Germinal center (tissue), 1 donor: ENCODE measurements at places on chromosomes 1 and 21.
A peak's percentile ranks its signal among the peaks of the same experiment; 100 is the strongest.

DNA sequence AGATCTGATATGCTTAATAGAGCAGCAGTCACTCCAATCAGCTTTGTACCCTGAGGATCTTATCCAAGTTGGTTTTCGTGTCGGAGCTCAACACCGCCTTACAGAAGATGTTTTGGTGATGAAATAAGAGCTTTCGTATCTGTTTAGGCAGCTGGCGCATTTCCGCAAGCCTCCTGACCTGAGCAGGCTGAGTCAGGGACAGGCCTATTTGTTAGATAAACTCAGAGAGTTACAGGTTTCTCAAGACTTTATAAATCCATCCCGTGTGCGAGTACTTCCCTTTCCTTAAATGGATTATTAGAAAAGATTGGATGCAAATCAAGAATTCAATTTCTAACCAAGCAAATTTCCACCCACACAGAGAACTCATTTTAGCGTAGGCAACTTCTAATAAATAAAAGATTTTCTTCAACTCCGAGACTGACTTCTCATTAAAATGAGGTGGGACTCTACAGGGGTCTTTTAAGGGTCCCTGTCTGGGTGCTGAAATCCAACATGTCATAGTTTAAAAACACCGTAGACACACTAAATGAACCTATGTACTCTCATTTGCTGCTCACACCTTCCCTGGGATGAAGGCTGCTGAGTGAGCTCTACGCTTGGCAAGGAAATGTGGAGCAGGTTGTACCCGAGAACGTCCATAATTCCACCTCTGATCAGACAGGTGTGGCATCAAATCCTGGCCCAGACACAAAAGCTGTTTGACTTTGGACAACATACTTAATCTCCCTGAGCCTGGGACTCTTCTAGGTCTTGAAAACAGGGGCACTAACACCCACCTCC is 106.9 kb upstream of the F3 start:
- no peak for DNase-seq

DNA sequence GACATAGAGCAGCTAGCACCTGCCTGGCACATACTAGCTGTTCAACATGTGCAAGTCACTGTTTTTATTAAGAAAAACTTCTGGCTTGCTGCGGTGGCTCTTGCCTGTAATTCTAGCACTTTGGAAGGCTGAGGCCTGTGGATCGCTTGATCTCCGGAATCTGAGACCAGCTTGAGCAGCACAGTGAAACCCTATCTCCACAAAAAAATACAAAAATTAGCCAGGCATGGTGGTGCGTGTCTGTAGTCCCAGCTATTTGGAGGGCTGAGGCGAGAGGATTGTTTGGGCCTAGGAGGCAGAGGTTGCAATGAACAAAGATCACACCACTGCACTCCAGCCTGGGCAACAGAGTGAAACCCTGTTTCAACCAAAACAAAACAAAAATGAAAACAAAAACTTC is 27.7 kb upstream of the C8B start:
- DNase-seq, result no peak

GRCh38 chr1:196049407-196049806 is 558.8 kb downstream of the KCNT2 start:
- no peak for DNase-seq

DNA sequence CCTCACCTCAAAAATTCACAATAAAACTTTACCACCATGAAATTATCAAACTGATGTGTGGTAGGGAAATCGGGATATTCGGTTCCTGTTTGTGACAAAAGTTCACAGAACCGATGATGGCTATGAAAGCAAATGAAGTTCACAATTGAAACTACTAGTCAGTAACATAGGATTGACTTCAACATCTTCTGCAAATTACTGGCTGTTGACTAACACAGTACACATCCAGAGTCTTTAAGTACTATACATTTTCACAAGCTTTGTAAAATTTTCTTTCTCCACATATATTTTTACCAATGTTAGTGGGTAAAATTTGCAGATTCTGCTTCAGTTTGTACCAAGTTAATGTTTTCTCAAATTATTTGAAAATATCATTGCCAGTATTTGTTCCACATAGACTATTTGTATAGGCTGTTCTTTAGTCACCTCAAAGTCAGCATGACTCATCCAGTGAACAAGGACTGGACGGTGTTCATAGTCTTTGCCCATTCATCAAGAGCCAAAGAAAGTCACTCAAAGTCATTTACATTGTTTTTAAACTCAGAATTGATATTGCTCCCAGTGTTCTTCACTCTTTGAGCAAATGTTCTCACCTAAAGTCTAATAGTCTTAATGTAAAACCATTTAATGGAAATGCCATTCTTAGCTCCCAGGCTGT is 213.4 kb downstream of the USP25 start:
- DNase-seq, result no peak

GRCh38 chr1:91803847-91804545 is 82.0 kb downstream of the TGFBR3 start:
- DNase-seq, result peak; percentile 37

- DNase-seq, result no peak
These were observed 3.7 kb downstream of the MATN1 start for GRCh38 chr1:30719406-30720270.

- DNase-seq, result no peak
These were observed 1292.6 kb downstream of the BRINP3 start for GRCh38 chr1:189185097-189185496.

DNA sequence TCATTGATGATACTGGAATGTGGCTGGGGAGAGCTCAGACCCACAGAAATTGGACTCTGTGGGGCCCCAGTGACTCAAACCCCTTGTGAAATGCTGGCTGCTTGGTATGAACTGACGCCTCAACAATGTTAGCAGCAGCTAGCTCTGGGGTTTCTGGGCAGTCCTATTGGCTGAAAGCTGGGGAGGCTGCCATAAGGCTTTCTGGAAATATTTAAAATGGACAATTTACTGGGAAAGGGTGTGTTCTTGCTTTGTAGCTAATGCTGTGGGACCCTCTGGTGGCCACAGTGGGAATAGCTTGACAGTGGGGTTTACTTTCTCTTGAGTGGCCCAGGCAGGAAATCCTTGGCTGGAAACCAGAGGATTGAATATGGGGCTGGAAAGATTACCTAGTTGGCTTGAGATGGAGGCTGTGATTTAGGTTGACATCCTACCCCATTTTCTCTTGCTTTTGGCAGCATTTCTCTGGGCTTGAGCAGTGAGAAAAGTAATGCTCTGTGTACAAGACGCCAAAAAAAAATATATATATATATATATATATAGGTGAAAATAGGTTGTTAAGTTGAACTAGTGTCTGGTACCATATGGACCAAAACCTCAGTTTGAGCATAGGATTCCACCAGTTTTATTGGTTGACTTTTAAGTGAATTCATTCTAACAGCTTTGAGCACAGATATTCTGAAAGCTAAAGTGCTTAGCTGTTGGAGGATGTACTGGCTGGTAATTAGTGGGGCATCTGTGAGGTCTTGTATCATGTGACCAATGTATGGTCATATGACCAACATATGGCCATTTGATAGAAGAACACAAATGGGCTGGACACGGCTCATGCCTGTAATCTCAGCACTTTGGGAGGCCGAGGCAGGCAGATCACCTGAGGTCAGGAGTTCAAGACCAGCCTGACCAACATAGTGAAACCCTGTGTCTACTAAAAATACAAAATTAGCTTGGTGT is 8.2 kb upstream of the S100A10 start:
- DNase-seq, result peak; percentile 44

DNA sequence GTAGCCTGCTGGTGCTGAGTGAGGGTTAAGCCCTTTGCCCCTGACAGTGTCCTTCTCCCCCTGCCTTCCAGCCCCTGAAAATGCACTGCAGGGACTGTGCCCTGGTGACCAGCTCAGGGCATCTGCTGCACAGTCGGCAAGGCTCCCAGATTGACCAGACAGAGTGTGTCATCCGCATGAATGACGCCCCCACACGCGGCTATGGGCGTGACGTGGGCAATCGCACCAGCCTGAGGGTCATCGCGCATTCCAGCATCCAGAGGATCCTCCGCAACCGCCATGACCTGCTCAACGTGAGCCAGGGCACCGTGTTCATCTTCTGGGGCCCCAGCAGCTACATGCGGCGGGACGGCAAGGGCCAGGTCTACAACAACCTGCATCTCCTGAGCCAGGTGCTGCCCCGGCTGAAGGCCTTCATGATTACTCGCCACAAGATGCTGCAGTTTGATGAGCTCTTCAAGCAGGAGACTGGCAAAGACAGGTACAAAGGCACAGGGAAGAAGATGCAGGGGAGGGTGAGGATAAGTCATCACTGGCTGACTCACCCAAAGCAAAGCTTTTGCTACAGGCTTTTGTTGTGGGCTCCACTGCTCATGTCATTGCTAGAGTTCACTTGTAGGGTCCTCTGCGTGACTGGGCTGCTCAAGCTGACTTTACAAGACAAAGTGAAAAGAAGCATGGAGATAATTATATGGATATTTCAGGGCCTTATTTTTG is 174.9 kb downstream of the PIGK start:
- no peak for DNase-seq

GRCh38 chr1:86965012-86965826 is 50.8 kb downstream of the HS2ST1 start:
- DNase-seq, result peak; percentile 13

DNA sequence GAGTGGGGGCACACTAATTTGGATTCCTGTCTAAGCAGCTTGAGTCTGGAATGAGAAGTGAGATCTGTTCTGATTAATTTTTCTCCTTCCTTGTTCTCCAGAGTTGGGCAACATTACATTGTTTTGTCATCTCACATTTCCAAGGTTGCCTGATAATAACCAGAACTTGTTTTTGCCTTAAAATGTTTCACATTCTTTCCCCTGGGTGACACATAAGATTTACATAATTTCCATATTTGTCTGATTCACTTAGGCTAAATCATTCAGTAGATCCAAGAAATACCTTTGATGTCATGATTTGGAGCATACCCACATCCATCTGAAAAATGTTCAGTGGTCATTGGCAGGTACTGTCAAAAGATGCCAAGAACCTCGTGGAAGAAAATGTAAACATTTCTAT is 60.3 kb downstream of the XCL2 start:
- no peak for DNase-seq

- DNase-seq, result no peak
These were observed 3.8 kb downstream of the JMJD4 start for GRCh38 chr1:227731241-227731677.

DNA sequence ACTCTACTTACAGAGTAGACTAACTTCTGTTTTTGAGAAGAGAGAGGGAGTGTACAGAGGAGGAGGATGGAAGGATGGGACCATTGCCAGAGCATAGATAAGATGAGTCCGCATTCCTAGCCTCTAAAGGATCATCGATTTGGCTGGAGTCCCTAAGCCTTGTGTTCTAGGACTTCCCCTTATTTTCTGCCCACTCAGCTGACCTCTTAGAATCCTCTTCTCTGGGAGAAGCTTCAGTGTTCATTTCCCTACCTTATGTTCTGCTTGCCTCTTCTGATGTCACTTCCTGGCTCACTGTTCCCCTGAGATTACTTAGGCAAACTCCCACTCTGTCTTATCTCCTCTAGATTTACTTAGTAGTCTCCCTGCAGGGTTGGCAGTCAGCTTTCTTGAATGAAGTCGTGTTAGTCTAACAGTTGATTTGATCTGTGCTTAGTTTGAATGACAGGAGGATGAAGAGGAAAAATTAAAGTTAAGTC is 156.7 kb downstream of the SYT2 start:
- peak; percentile 26 for DNase-seq

GRCh38 chr1:248243204-248243603 is 12.0 kb downstream of the OR2M4 start:
- DNase-seq, result peak; percentile 38

- DNase-seq, result no peak
These were observed 65.0 kb downstream of the LPAR3 start for GRCh38 chr1:84827976-84828375.

- peak; percentile 70 for DNase-seq
These were observed 11.8 kb upstream of the ZFP69B start for GRCh38 chr1:40438391-40439015.

- DNase-seq, result no peak
These were observed 2.5 kb upstream of the GBP4 start for GRCh38 chr1:89201106-89201794.

DNA sequence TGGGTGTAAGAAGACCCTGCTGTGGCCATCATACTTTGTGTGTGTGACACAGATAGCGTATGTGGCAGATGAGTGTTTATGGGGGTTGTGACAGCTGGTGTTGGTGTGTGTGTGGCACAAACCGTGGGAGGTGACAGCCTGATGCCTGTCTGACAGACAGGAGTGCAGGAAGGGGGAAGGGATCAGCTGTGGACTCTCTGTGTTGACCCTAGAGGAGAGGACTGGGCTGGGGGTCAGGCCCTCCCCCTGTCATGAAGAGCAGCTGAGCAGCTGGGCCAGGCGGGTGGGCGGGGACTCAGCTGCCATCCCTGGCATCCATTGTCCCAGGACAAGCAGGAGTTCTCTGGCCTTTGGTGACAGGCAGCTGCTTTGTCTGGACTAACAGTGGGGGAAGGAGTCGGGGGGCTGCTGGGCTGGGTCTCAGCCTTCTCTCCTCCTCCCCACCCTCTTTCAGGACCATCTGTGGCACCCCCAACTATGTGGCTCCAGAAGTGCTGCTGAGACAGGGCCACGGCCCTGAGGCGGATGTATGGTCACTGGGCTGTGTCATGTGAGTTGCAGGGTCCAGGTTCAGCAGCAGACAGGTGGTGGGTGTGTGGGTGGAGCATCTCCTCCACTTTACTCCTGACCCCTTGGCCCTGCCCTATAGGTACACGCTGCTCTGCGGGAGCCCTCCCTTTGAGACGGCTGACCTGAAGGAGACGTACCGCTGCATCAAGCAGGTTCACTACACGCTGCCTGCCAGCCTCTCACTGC is 2.3 kb downstream of the PLK3 start:
- DNase-seq, result no peak

GRCh38 chr1:214861615-214862014 is 220.9 kb upstream of the KCNK2 start:
- DNase-seq, result no peak

- no peak for DNase-seq
These were observed 77.9 kb upstream of the KCNJ15 start for GRCh38 chr21:38178653-38179470.

GRCh38 chr1:55578646-55579045 is 363.5 kb upstream of the USP24 start:
- no peak for DNase-seq

DNA sequence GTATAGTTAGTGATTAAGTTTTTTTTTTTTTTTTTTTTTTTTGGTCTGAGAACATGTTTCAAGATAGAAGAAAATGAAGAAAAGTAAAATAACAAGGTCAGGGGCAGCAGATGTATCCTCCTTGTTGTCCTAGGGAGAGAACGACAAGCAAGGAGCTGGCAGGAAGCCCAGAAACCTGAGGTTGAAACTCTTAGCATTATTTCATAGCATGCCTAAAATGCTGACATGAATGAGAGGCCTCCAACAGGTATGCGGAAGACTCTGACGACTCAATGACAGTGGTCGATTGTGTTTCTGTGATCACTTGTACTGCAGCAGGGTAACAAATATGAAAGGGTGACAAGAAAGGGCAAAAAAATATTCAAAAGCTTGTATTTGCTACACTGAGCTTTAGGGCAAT is 415.9 kb downstream of the PLA2G4A start:
- DNase-seq, result no peak

- DNase-seq, result no peak
These were observed 48.5 kb downstream of the RHBG start for GRCh38 chr1:156417401-156418020.
